ENCODE measurements at places on chromosomes 3 and 15. TPM values are rescaled to one million over a fixed set of nuclear protein-coding genes. Genes with fewer than 3 reads are reported as not detected.

Gene SH3BP5
- 24.6 TPM for total RNA-seq

Gene SNUPN
- total RNA-seq, result 10.1 TPM

Gene LRRC15
- total RNA-seq, result 0.10 TPM

Gene PCCB
- 14.9 TPM for total RNA-seq

Gene ZIC1
- not detected for total RNA-seq

Gene ZNF445
- total RNA-seq, result 2.8 TPM

Gene MYZAP
- 5.1 TPM for total RNA-seq

Gene CCDC9B
- 0.63 TPM for total RNA-seq

Gene NMNAT3
- total RNA-seq, result 1.5 TPM

Gene CNTN4
- not detected for total RNA-seq

Gene CCR8
- total RNA-seq, result 2.2 TPM

Gene COL8A1
- total RNA-seq, result not detected

Gene GRK7
- 0.10 TPM for total RNA-seq

Gene MUC4
- total RNA-seq, result under 0.01 TPM

Gene FGD5
- 0.10 TPM for total RNA-seq

Gene LRRIQ4
- total RNA-seq, result not detected

Gene SLC6A11
- under 0.01 TPM for total RNA-seq

Gene ACSBG1
- total RNA-seq, result 0.52 TPM
